ENCODE measurements at places on chromosomes 16 and 17. TPM values are rescaled to one million over a fixed set of nuclear protein-coding genes. Genes with fewer than 3 reads are reported as not detected.

The CLEC19A gene
- 0.41 TPM for total RNA-seq

The TBC1D26 gene
- 3.6 TPM for total RNA-seq

The ABCC6 gene
- 1.8 TPM for total RNA-seq

The CISD3 gene
- total RNA-seq = 12.1 TPM

The GPR179 gene
- total RNA-seq = 0.46 TPM

The LRRC46 gene
- 0.09 TPM for total RNA-seq

The CIAPIN1 gene
- total RNA-seq = 94.7 TPM

The SOX9 gene
- 8.1 TPM for total RNA-seq

The CRISPLD2 gene
- total RNA-seq = 9.4 TPM

The NOG gene
- total RNA-seq = 1.1 TPM

The SBK1 gene
- 82.6 TPM for total RNA-seq

The ALOX15 gene
- total RNA-seq = 0.32 TPM

The RND2 gene
- 50.2 TPM for total RNA-seq

The CLEC18A gene
- 0.46 TPM for total RNA-seq

The CMTM2 gene
- total RNA-seq = not detected

The CIBAR2 gene
- not detected for total RNA-seq

The FOXJ1 gene
- total RNA-seq = 6.2 TPM

The HSD17B1 gene
- total RNA-seq = 1.5 TPM

The CACNG5 gene
- 3.1 TPM for total RNA-seq

GRCh38 chr17:30476726-30477082 is 504 bp upstream of the GOSR1 start:
- no peak for DNase-seq

- DNase-seq = no peak
Measured at GRCh38 chr16:58636466-58636865, 6.8 kb upstream of the CNOT1 start.

GRCh38 chr16:444027-444426 is 18.6 kb downstream of the RAB11FIP3 start:
- no peak for DNase-seq

DNA sequence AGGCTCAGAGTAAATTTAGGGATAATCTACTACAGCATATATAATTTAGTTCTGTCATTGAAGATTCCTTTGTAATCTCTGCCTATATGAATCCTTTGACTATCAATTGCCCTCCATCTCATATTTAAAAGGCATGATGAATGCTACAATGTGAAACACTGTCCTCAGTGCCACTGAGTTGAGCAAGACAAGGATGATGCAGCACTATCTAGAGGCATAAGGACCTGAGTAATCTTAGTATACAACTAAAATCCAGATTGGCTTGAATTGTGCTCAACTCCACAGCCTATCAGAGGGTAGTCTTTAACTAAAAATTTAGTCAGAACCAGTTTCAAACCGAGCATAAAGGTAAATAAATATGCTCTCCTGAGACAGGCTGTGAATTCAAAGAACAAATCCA is 11.6 kb upstream of the STRADA start:
- no peak for DNase-seq

DNA sequence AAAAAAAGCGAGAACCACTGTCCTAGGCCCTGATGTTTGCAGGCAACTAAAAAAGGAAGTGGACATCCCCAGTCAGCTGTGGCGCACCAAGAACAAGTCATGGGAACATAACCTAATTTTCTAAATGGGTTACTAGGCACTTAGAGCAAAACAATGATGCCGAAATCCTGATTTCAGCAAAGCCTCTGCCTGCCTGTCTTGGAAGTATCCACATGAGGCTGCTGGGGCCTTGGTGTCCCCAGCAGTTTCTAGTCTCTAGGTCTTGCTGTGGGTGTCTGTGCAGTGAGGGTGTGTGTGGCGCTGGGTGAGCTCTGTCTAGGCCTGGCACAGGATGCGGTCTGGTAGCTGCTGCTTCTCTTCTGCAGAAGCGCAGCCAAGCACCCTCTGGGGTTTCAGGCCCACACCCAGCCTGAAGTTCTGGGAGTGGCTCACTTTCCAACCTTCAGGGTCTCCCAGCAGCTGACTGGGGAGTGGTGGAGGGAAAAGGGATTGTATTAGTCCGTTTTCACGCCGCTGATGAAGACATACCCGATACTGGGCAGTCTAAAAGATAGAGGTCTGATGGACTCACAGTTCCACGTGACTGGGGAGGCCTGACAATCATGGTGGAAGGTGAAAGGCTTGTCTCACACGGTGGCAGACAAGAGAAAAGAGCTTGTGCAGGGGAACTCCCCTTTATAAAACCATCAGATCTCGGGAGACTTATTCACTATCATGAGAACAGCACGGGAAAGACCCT is 21.1 kb downstream of the STH start:
- no peak for DNase-seq

DNA sequence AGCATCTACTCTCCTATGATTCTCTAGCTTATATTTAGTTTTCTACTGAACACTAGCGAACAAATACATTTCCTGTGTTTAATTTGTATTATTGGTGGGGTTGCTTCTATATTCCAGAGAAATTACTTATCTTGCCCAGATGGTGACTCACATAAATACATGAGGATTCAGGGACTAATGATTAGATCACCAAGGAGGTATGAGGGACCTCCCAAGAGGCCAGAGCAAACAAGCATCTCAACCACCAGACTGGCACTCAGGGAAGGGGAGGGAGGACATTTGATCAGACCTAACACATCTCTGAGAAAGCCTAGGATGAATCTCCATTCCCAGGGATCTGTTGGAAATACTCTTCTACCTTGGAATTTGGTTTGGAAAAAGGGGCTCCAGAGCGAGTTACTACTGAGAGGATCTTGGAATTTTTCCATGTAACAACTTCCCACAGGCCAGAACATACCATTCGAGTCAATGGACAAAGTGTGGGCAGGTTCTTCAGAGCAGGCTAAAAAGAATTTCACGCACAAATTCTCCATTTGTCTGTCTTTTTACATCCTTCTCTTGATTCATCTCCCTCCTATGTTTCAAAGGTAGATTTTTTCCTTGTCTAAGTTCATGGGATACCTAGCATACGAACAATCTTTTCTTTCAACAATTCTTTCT is 262.6 kb upstream of the MYOCD start:
- no peak for DNase-seq

- no peak for DNase-seq
Measured at GRCh38 chr16:2205967-2206313, 686 bp downstream of the MLST8 start.

GRCh38 chr17:3503285-3503684 is 27.5 kb downstream of the ASPA start:
- DNase-seq = no peak

- DNase-seq = no peak
Measured at GRCh38 chr16:48907906-48908634, 298.1 kb upstream of the N4BP1 start.

DNA sequence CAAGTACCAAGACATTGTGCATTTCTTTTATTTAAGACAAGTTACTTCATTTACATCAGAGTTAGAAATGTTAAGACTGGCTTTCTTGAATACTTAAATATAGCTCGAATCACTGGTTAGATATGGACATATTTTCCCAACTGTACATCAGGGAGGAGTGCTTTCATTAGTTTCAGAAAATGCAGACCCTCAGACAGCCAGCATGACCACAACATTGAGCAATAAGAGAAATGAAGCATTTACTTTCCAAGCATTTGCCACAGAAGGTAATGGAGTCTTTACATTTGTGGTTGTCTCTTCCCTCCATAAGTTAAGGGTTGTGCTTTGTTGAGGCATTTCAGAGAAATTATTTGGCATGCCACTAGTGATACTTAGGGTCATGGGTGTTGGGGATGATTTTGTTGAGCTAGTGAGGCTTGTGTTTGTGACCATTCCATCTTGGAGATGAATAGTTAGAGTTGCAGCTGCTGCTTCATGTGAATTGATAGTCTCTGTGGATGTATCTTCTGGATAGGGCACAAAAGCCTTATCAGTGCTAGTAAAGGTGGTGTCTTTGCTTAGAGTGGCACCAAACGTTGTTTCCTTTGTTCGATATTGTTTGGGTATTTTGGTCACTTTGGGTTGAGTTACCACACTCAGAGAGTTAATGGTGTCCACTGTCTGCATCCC is 2.1 kb downstream of the OMG start:
- DNase-seq = no peak

DNA sequence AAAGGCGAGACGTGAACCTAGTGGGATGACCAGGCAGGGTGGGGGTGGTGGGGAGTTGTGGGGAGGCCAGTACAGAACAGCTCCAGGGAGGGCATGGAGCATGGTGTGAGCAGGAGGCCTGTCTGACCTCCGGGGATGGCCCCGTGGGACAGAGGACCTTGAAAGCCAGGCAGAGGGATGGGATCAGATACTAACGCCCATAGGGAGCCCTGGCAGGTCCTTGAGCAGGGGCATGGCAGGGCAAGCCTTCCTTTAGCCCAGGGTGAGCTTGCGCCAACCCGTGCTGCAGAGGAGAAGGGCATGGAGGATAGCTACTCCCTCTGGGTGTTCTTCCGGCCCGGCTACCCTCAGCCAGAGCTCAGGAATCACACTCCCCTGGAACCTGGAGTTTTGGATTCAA is 35.3 kb downstream of the TMEM235 start:
- no peak for DNase-seq

- no peak for DNase-seq
Measured at GRCh38 chr17:8602679-8603078, 27.8 kb downstream of the MYH10 start.

DNA sequence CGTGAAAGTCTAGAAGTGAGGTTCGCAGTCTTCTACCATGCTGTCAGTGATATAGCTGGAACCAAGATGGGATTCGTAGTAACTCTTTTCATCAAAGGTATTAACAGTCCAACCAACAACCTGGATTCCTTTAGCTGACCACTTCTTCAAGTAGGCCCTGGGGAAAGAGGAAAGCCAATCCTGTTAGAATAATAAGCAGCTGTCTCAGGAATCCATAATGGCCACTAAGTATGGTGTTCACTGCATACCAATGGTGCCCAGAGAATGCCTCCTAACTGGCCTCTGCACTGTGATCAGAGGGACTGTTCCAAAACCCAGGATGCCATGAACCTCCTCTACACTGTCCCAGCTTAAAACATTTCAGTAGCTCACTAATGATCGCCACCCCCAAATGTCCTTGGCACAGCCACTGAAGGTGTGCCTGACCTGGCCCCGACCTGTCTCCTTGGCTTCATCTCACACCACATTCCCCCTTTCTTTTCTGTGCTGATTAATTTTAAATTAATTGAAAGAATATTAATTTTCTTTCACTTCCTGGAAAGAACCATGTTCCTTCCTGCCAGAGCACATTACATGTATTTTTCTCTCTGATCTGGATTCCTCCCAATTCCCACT is 18.3 kb downstream of the GDE1 start:
- DNase-seq = no peak

GRCh38 chr17:76775021-76775600 is 37.2 kb downstream of the MFSD11 start:
- DNase-seq = no peak

GRCh38 chr17:68600931-68601564 is at the start of gene FAM20A:
Gene FAM20A, minus strand, starts transcription at chr17:68601367. Its CDS starts 701 bp downstream, at chr17:68600666.
- DNase-seq = peak; percentile 45

GRCh38 chr17:76271669-76272540 is 6.8 kb downstream of the UBALD2 start:
- DNase-seq = peak; percentile 45

DNA sequence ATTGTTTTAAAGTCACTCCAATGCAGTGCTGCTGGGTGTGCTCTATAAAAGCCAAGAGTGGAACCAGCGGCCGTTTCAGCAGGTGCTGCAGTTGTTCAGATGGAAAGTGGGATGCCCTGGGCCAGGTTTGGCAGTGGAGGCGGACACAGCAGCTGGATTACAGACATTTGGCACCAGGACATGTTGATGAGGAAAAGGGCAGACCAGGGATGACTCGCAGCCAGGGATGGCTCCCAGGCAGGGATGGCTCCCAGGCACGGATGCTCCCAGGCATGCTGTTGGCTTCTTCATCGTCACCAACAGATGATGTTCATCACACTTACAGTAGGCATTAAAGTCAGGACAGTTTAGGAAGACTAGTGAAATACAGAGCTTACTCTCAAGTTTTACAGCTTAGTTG is 10.0 kb downstream of the GAN start:
- no peak for DNase-seq

DNA sequence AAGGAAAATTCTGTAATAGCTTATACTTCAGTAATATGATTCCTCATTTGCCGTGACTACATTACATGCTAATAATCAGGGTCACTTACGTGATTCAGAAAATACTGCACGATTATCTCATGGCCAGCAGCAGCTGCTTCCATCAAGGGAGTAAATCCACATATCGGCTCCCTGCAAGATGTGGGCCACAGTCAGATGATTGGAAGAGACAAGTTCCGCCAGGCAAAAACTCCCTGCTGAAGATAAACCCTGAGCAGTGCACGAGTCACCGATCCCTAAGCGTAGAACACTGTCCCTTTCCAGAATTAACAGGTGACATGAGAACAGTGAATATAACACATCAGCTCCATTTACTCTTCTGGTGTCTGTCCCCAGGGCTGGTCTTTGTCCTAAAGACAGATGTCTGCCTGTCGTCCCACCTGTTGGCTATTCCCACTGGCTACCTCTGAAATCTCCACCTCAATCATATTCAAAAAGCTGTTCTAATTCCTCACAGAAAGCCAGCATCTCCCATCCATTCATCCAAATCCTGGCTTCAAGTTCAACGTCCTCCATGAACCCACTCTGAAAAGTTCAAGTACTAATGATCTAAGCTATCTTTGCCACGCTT is 9.3 kb downstream of the ANKS3 start:
- no peak for DNase-seq

GRCh38 chr16:12171206-12171605 is 194.7 kb downstream of the SNX29 start:
- DNase-seq = no peak

DNA sequence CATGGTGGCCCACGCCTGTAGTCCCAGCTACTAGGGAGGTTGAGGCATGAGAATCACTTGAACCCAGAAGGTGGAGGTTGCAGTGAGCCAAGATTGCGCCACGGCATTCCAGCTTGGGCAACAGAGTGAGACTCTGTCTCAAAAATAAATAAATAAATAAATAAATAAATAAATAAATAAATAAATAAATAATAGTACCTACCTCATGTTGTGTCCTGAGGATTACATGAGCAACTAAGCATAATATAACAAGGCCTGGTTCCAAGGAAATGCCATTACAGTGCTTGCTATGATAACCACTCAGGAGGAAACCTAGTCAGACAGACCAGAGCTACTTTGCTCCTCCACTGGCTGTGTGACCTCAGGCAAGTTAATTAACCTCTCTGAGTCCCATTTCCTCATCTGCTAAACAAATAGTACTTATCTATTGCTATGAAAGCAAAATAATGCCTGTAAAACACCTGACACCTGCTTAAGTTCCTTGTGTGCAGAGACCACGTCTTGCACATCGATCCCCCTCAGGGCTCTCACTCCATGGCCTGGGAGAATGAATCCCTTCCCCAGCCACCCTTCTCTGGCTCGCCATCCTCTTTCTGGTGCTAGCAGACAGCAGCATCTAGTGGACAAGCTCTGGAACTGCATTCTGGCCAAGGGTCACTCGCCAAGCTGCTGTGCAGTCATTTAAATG is 7.5 kb downstream of the EPOP start:
- DNase-seq = peak; percentile 82
